ENCODE measurements at places on chromosomes 1 and 21.

DNA sequence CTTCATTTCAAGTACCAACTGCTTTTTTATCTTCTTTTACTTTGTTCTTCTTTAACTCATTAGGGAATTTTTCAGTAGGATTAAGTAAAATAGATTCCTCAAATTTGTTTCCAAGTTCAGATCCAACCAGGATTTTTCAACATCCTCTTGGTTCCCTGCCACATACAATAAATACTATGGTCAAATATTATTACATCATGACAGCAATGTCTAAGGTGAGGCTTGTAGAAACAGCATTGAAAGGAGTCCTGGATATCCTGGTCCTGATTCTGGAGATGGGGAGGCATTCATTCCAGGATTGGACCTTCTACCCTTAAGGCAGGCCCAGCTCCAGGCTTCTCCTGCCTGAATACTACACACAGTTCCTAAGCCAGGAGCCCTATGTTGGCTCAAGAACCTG, 80.2 kb upstream of the F3 start:
- no peak for DNase-seq

DNA sequence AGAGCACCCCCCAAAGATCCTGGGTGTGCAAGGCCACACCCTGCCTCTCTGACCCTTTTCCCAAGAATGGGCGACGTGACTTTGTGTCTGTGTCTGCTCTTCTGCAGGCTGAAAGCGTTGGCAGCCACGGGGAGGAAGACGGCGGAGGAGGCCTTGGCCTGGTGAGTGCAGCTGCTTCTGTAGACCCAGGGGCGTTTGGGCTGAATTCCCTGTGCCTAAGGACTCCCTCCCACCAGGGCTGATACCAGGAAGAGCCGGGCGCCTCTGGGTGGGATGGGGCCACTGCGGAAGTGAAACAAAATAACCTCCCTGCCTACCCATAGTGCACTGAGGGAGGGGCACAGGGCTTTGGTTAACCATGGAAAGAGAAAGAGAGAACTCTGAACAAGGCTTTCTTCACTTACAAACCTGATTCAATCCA, 2.5 kb downstream of the UBASH3A start:
- DNase-seq: no peak

GRCh38 chr1:44453798-44454349, 48.8 kb downstream of the RNF220 start:
- no peak for DNase-seq

GRCh38 chr1:89873770-89874169, 52.9 kb downstream of the LRRC8D start:
- no peak for DNase-seq

DNA sequence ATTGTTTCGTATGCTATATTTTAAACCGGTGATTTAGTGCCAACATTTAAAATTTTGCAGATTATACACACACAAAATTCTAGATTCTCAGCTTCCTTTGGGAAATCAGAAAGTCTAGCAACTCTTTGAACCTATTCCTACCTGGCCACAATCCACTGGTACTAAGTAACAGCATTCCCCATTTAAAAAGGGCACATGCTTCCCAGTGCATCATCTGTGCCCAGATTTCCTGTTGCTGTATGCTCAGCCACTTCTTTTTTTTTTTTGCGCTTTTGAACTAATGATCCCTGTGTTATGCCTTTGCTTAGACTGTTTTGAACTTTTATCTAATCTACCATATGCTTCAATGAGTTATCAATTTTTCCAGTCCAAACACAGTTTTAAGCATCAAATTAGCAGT, 548.4 kb downstream of the PLPP3 start:
- DNase-seq: no peak

- no peak for DNase-seq
Measured at GRCh38 chr1:201212461-201213055, 21.9 kb downstream of the IGFN1 start.

GRCh38 chr21:40851749-40852148, 4.8 kb upstream of the DSCAM start:
- no peak for DNase-seq

DNA sequence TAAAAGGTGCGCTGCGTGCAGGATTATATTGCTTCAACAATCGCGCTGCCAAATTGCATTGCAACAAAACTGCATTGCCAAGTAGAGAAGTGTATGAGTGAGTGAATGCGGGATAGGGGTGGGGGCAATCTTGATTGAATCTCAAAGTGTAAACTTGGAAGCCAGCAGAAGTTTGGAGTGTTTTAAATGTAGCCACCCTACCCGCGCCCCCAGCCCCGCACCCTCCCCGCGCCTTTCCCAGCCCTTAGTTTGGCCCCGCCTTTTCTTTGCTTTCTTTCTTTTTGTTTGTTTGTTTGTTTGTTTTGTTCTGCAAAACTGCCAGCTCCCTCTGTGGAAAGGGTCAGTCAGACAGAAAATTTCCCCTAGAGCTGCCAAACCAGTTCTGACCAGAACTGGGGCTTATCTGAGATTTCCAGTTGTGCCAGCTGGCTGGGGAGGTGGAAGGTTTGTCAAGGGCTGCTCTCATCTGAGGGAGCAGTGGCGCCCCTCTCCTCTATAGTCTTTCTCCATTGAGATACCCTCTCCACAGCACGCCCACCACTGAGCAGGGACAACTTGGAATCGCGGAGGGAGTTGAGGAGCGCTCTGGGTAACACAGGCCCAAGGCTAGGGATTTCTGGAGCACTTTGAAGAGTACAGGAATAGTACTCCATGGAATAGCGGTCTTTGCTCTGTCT, 666 bp upstream of the BEND5 start:
- no peak for DNase-seq

- no peak for DNase-seq
Measured at GRCh38 chr1:25754470-25755181, 45.4 kb upstream of the SELENON start.

- DNase-seq: no peak
Measured at GRCh38 chr1:232300466-232300865, 329.5 kb downstream of the SIPA1L2 start.

- DNase-seq: no peak
Measured at GRCh38 chr1:159005161-159005560, 4.5 kb upstream of the IFI16 start.

- DNase-seq: no peak
Measured at GRCh38 chr1:74412244-74412643, 100.2 kb downstream of the LRRC53 start.

GRCh38 chr1:10193288-10193687, 17.1 kb upstream of the KIF1B start:
- DNase-seq: no peak

DNA sequence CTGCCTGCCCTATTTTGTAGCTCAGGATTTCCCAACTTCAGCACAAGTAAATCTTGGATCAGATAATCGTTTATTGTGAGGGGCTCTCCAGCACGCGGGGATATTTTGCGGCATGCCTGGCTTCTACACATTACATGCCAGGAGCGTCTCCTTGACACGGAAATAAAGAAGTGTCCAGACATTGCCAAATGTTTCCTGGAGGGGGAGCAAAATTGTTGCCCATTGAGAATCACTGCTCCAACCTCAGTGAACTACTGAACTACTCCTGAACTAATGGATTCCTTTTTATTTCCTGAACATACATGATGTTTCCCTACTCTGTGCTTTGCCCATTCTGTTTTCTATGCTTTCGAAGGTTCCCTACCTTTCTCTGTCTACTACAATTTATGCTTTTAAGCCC, 1359.1 kb upstream of the ADGRL2 start:
- no peak for DNase-seq

- no peak for DNase-seq
Measured at GRCh38 chr1:155009221-155009711, 6.7 kb downstream of the ZBTB7B start.

DNA sequence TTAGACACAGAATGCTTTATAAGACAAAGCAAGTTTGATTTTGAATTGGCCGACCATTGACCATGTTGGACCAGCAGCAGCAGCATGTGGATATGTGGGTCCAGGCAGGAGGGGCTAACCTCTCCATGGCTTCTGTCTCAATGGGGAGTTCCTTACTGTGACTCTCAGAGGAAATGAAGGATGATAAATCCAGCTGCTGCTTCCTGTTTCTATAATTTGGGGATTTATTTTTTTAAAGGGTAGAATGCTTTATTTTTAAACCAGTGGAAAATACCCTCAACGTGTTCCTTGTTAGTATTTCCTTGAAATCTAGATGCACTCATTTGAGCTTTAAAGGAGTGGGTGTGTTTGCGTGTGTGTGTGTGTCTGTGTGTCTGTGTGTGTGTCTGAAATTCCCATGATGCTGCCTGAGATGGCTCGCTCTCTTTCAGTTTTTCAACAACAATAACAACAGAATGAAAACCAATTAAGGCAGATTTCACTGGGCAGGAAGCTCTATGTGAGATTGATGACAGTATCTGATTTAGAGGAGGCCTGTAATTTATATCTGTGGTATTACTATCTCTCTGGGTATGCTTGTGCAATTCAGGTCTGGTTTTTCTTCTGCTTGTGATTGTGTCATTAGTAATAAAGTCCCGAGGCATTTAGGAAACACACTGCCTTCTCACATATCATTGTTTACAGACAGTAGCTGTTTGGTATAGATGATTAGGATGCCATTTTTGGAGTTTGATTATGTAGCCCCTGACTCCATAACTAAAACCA, 86.1 kb upstream of the ZNF326 start:
- DNase-seq: no peak

Measured in stimulated activated CD8-positive, alpha-beta memory T cell treated with anti-CD3 and anti-CD28 coated beads, Interleukin-15, amount 100 ng/mL, for 24 hours (primary cell).